ENCODE measurements at places on chromosomes 6 and 20.

DNA sequence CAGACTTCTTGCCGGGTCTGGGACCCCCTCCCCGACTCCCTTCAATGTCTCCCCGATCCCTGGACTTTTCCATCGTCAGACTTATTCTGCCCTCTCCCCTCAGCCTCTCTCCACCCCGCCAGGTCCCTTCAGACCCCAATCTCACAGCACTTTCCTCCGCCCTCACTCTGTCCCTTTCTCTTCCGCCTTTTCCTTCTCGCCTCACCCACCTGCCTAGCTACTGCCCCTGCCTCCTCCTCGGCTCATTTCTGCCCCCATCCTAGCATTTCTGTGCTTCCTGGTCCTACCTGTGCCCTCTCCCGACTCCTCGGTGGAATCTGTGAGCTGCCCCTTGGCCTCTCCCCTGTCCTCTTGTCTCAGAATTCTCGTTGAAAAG, 616 bp downstream of the CHMP4B start:
- DNase-seq, result no peak

GRCh38 chr6:74939151-74939708, 266.6 kb downstream of the COL12A1 start:
- no peak for DNase-seq

- no peak for DNase-seq
Measured at GRCh38 chr20:21725892-21726291, 20.4 kb downstream of the PAX1 start.

- DNase-seq, result no peak
Measured at GRCh38 chr6:46628498-46628897, 24.1 kb downstream of the CYP39A1 start.

DNA sequence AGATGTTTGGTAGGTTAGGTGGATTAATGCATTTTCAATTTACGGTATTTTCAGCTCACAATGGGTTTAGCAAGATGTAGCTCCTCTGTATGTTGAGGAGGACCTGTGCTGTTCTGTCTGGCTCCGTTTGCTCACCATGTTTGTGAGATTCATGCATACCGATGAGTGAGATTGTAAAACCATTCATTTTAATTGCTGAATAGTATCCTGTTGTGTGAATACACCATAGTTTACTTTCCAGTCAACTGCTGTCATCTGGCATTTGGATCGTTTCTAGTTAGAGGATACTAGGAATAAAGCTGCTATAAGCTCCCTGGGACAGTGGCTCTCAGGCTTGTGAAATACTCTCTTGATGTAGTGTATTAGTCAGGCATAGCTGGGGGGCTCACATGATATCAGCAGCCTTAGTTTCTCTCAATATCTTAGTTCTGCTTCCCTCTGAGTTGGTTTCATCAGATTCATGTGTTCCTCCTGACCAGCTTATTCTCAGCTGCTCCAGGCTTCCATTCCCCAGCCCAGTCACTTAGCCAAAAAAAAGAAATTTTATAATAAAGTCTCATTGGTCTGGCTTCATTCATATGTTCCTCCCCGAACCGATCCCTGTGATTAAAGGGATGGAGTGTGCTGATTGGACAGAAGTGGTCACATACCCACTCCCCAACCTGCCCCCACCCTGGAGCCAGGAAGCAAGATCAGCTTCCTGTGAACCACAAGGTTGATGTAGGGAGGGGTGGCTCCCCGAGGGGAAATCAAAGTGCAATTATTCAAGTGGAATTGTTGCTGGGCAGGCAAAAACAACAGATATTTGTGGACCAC, 10.9 kb upstream of the B4GALT5 start:
- DNase-seq, result peak; percentile 19

GRCh38 chr6:13560651-13561044, 13.8 kb upstream of the SIRT5 start:
- no peak for DNase-seq

GRCh38 chr6:70651326-70651905, 16.3 kb upstream of the SMAP1 start:
- peak; percentile 74 for DNase-seq

- DNase-seq, result no peak
Measured at GRCh38 chr6:6866656-6867403, 240.9 kb upstream of the RREB1 start.

DNA sequence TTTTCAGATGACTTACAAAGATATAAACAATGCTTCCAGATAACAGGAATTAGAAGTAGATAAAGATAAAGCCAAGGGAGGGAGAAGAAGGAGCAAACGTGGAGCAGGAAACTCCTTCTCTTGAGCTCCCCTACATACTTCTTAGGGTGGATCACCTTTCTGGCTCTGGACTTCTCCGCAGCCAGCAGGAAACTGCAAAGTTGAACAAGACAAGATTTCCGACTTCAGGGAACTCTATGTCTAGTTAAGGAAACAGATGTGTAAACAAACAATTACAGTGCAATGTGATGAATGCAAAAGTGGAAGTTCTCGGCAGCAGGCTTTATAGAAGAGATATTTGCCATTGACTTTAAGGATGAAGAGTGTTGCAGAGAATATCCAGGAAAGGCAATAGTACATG, 134.0 kb upstream of the MARCKS start:
- no peak for DNase-seq

GRCh38 chr20:10658876-10659632, 14.7 kb downstream of the JAG1 start:
- DNase-seq, result no peak

GRCh38 chr20:23122321-23122720, 36.2 kb upstream of the CD93 start:
- no peak for DNase-seq

DNA sequence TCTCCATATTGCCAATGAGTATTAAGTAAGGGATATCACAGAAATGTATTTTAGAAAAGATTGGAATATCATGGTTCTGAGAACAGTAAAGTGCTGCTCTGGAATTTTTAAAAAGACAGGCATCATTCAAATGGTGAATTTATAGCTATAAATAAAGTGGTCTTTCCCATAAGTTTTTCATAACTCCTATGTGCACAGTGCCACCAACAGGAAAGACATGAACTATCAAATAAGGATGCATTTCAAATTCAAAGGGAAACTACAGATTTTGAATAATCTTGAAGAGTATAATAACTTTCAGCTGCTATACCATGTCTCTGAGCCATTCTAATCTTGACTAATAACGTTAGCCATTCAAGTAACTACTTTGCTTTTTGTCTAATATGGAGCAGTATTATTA, 456.8 kb upstream of the GJE1 start:
- no peak for DNase-seq

DNA sequence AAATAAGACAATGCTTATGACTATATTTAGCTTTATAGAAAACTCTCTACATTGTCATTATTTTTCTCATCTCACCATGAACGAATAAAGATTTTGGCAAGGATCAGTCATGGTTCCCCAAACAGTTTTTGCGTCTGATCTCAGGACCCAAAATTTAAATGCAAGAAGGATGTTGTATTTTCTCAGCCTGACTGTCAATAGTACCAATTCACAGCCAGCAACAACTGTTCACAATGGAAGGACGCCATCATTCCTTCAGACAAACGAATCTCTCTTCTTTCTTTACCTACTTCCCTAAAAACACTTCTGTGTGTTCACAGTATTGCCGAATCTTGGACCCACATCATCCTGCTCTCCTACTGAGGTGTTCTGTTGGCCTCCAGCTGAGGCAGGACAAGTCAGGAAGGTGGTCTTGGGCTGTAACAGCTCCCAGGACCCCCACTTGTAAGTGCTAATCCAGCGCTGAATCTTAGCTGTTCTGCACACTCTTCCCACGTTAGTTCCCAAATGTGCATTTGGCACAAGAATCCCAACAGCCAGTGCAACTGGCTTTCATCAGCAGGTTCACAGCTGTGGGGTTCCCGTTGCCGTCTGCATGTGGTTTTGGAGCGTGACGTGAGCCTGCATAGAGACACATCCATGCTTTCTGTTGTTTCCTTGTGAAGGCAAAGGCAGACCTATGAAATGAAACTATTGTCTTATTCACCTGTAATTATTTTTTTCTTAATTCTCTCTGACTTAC, 600.0 kb downstream of the QKI start:
- no peak for DNase-seq

DNA sequence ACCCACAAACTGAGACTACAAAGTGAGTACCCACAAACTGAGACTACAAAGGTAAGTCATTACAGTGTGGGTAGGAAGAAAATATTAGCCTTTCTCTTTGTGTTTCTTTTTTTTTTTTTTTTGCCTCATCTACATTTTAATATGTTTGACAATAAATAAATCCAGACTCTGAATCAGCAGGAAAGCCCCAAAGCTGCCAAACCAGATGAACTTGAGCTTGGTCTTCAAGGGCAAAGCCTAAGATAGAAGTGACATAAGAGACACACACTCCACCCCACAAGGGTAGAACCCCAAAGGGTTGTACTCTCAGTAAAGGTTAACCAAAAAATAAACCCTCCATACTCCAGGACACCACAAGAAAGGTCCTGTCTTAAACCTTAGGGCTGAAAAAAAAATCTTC, 326.8 kb upstream of the ARID1B start:
- DNase-seq, result no peak

DNA sequence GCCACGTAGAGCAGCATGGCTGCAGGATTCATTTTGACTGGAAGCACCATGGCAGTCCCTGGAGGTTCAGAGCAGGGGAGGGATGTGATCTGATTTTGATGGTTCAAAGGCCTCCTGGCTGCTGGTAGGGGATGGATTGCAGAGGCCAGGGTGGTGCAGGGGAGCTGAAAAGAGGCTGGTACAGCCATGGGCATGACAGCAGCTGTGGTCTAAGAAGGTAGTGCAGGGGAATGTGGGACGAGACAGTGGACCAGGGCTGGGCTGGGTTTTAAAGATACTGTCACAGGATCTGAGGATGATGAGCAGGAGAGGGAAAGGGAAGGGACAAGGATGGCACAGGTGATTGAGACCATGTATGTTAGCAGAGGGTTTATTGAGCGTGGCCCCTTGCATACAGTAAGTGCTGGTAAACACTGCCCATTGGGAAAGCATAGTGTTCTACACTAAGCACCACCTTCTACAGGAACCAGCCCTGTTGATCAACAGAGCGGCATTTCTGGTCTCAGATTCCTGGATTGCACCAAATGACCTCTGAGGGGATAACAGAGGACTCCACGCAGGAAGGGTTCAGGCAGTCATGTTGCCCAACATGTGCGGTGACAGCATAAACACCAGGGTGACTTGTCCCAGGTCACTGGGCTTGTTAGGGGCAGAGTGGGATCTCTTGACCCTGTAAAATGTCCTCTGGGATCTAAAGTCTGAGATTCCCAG, 14.5 kb upstream of the SIRPA start:
- DNase-seq, result no peak

DNA sequence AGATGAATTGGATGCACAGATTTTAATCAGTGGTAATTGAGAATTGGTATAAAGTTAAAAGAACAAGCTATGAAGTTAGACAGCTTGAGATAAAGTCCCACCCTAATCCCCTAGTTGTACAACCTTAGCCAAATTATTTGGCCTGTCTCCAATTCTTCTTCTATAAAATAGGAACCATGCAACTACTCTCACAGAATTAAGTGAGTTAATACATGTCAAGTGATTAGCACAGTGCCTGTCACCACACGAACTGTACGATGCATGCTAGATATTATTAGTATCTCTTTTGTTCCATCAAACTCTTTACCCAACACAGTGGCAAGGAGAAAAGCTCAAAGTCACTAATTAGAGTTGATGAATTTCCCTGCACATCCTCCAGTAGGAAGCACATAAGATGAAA, 44.7 kb downstream of the MBOAT1 start:
- DNase-seq, result no peak

DNA sequence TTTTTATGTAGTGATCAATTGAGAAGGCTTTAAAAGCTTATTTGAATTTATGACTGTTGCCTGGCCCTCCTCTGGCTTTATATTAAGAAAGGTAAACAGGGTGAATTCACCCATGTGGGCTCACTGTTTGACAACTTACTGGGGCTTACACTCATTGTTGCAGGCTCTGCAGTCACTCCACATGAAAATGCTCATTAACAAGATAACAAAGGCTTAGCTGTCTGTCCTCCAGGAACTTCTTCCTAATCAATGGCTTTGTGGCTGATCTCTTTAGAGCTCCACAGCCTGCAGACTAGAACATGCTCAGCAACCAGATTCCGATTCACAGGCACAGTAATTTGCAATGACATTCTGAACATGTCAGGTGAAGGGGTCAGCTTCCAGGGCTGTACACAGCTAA, 323.2 kb upstream of the MAN1A1 start:
- DNase-seq, result no peak

GRCh38 chr20:19937651-19938420, 79.3 kb upstream of the NAA20 start:
- DNase-seq, result no peak

GRCh38 chr20:41437836-41438235, 71.2 kb upstream of the EMILIN3 start:
- no peak for DNase-seq

GRCh38 chr6:70415660-70416059, 2.4 kb downstream of the FAM135A start:
- no peak for DNase-seq

DNA sequence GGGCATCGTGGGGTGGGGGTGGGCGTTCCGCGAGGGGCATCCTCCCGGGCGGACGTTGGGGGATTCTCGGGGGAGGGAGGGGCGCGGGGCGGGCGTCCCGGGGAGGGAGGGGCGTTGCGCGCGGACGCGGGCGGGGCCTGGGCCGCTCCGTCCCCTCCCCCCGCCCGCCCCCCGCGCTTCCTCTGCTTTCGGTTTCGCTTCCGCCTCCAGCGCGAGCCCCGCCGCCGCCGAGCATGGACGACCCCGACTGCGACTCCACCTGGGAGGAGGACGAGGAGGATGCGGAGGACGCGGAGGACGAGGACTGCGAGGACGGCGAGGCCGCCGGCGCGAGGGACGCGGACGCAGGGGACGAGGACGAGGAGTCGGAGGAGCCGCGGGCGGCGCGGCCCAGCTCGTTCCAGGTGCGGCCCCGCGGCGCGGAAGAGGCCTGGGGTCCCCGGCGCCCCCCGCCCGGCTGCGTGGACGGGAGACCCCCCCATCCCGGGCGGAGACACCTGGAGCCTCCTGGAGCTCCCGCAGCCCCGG, at the start of gene OGFR:
OGFR (plus strand) TSS at position 209 of the 528 bp plus-strand sequence; CDS start at position 234, 25 bp downstream.
- DNase-seq, result peak; percentile 68

DNA sequence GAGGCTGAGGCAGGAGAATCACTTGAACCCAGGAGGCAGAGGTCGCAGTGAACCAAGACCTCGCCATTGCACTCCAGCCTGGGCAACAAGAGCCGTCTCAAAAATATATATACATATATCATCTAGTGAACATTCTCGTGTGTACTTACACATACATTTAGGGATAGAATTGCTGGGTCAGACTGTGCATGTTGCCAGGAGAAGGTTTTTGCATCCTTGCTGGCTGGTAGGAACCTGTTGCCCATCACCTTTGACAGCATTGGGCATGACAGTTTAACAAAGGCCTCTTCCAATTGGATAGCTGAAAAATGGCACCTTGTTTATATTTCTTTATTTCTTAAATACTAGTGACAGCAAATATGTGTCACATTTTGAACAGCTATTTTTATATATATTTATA, 5.4 kb downstream of the AAR2 start:
- DNase-seq, result no peak

DNA sequence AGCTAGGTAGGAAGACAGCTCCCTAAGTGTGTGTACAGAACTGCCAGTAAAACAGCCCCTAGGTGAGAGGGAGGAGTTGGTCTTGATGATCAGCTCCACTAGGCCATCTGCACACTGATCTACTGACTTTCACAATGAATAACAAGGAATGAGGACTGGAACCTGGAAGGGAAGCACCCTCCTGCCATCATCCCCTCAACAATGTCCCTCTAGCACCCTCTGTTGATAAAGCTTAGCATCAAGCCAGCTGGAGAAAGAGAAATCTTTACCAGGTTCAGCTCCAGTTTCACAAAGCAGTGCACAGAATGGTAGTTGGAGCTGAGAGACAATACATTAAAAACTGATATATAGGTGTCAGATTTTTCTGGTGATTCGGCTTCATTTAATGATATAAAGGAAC, 57.2 kb upstream of the IRAK1BP1 start:
- no peak for DNase-seq

GRCh38 chr6:90575267-90575666, 11.6 kb downstream of the MAP3K7 start:
- DNase-seq, result no peak

Data from CD4-positive, alpha-beta T cell treated with Interleukin-2 at 100 ng/mL for 4 hours (primary cell).